ENCODE measurements at places on chromosomes 7 and 10. TPM values are rescaled to one million over a fixed set of nuclear protein-coding genes. Genes with fewer than 3 reads are reported as not detected.

- no peak for DNase-seq
Observed at GRCh38 chr10:45453639-45454255, 79.7 kb downstream of the ALOX5 start.

DNA sequence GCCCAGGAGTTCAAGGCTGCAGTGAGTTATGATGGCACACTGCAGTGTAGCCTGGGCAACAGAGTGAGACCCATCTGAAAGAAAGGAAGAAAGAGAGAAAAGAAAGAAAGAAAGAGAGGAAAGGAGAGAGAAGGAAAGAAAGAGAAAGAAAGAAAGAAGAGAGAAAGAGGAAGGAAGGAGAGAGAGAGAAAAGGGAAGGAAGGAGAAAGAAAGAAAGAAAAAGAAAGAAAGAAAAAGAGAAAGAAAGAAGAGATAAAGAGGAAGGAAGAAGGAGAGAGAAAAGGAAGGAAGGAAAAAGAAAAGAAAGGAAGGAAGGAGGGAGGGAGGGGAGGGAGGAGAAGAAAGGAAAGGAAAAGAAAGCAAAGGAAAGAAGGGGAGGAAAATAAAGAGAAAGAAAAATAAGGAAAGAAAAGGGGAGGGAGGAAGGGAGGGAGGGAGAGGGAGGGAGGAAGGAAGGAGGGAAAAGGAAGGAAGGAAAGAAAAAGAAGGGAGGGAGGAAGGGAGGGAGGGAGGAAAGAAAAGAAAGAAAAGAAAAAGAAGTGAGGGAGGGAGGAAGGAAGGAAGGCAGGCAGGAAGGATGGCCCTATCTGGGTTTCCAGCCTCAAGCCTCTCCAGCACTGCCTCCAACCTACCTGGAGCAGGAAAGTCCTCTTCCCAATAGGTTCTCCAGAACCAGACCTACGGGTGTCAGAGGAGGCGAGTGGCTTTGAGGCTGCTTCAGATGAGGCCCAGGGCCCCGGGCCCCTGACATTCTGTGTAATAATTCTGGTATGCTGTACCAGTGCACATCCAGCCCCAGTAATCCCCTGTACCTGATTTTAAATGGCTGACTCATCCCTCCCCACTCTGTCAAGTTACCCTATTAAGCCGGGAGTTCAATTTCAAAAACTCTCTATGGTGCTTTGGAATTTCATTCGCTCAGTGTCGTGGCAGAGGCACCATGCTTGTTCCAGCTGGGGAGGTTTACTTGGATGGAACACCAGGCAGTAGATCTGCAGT lies 6.8 kb upstream of the PARD3 start:
- no peak for DNase-seq

GRCh38 chr10:38147686-38148085 lies 53.5 kb downstream of the ZNF37A start:
- no peak for DNase-seq

GRCh38 chr7:136857573-136857972 lies 10.9 kb upstream of the CHRM2 start:
- DNase-seq = peak; percentile 9

HTR5A gene
- total RNA-seq = not detected

ACBD7 gene
- 2.2 TPM for total RNA-seq

All from NCI-H460 (cell line).